Hematopoietic multipotent progenitor cell treated with erythropoietin and hydrocortisone succinate and interleukin-3 and kit ligand, for 15 days (in vitro differentiated cells): ENCODE measurements at places on chromosomes 13 and 19.
A peak's percentile ranks its signal among the peaks of the same experiment; 100 is the strongest.

GRCh38 chr13:112751617-112752016, 61.8 kb downstream of the ATP11A start:
- DNase-seq: no peak

GRCh38 chr13:110560601-110561343, 750 bp downstream of the RAB20 start:
- no peak for DNase-seq

- no peak for DNase-seq
These were observed 96.1 kb upstream of the MBNL2 start for GRCh38 chr13:97125810-97126738.

DNA sequence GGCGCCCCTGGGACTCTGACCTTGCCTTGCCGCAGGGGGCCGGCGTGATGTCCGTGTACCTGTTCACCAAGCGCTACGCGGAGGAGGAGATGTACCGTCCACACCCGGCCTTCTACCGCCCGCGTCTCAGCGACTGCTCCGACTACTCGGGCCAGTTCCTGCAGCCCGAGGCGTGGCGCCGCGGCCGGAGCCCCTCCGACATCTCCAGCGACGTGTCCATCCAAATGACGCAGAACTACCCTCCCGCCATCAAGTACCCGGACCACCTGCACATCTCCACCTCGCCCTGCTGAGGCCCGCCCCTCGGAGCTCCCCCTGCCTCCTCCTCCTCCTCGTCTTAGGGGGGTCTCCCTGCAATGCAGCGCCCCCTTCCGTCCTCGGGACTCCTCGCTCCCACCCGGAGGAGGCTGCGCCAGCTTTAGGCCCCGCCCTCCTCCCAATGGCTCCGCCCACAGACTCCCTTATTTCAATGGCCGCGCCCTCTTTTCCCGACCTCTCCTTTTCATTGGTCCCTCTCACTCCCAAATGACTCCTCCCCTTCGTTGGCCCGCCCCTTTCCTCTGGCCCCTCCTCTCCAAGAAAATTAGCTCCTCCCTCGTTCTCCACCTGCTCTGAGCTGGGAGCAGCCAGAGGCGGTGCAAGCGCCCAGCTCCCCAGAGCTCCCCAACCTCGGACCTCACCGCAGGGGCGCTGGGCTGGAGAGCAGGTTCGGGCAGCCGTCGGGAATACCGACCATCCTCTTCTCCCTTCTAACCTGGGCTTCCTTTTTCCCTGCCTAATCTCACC, 20.5 kb upstream of the CACNG8 start:
- DNase-seq: peak; percentile 39

- no peak for DNase-seq
These were observed 97.7 kb downstream of the TEX29 start for GRCh38 chr13:111418101-111418500.

GRCh38 chr13:24202215-24202614, 41.7 kb downstream of the SPATA13 start:
- no peak for DNase-seq

GRCh38 chr13:34913040-34913439, 29.0 kb upstream of the NBEA start:
- DNase-seq: no peak

GRCh38 chr19:45598267-45599001, 3.6 kb downstream of the GPR4 start:
- no peak for DNase-seq

GRCh38 chr13:73194310-73194709, 135.5 kb downstream of the KLF5 start:
- no peak for DNase-seq

DNA sequence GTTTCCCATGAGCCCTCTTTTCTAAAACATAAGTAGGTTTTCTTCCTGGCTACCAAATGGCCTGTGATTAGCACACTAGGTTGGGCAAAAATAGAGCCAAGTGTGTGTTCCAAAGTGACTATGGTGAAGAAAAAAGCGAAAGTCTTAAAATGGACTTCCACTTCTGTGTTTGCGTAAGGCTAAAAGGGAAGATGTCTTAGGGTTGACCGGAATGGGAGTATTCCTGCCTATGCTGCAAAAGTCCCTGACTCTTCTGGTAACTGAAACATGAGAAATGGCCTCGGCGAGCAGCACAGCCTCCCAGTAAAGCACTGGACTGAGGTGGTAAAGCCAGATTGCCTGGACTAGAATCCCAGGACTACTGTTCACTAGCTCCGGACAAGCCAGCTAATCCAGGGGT, 2.4 kb upstream of the FPR1 start:
- no peak for DNase-seq

GRCh38 chr13:21657538-21657937, 13.3 kb upstream of the FGF9 start:
- no peak for DNase-seq
